Fibroblast of skin of back (primary cell): ENCODE measurements at places on chromosomes 5 and 9.
A peak's percentile ranks its signal among the peaks of the same experiment; 100 is the strongest.

- no peak for DNase-seq
Measured at GRCh38 chr5:77832938-77833337, 56.8 kb upstream of the TBCA start.

DNA sequence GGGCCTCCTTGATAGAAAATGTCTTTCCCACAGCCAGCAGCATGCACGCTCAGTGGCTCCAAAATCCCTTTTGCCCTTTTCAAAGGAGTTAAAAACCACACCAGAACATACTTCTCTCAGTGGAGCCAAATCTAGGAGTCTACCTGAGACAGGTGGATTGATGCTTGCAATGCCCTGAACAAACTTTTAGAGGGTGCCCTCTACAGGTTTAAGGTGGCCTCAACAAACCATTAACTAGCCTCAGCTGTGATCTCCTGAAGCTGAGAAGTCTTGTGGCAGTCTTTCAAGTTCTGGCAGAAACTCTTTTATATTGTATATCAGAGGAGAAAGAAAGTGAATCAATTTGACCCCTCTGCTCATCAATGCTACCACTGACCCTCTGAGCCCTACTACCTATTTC, 125.4 kb downstream of the MED27 start:
- DNase-seq, result no peak

DNA sequence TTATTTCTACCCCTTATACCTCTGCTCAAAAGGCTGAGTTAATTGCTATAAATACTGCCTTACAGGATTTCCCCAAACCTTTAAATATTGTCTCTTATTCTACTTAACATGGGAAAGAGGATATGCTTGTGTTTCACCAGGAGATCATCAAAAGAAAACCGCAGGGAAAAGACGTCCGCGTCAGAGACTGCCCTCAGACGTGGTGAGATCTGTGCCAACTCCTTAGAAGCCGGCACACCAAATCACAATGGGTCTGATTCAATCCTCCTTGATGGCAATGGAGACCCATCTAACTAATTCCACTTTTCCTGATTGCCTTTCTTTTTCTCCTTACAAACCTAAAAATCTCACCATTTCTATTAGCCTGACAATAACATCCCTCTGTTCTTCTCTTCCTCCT, 55.0 kb downstream of the SH3PXD2B start:
- DNase-seq, result no peak

DNA sequence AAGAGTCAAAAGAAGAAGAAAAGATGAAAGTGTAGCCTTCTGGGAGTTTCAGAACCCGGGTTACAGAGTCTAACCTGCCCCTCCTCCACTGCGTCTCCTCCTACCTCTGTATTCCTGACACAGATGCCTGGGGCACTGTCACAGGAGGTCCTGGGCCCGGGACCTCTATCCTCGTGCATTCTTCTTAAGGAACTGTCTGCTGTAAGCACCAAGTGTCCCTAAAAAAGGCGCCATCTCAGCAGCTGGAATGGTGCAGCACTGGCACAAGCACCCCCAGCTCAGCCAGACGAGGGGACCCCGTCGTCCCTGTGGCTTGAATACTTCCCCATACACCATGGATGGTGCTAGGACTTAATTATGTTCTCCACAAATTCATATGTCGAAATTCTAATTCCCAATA, 35.8 kb upstream of the MVB12B start:
- DNase-seq, result no peak

GRCh38 chr5:44914221-44914620, 105.5 kb downstream of the MRPS30 start:
- DNase-seq, result no peak

DNA sequence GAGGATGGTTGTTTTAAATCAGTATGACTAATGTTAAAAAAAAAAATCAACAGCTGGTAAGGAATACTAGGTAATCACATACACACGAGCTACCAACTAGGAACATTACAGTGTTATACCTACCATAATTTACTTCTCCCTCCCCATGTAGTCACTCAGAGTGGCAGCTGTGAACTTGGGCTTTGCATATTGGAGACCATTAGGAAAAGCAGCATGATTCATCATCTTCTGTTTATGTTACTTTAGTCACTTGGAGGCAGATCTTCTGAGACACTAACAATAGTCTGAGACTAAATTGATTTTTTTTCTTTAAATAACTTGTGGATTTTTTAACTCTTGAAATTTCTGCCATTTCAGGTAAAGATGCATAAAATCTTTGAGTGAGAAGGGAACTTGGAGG, 141.5 kb upstream of the NR4A3 start:
- peak; percentile 81 for DNase-seq

DNA sequence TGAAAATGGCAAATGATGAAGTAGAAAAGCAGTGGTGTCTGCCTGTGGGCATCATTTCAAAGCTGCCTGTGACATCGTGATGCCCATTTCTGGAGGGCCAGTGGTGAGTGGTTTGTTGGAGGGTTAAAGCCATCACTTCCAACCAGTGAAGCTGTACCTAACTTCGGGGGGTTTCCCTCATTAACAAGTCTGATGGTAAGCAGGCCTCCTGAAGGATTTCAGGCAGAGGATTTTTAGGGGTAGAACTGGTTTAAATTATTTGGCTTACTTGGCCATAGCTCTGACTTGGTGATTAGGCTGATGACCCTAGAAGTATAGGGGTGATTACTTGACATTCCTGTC, 10.7 kb downstream of the TNFAIP8 start:
- no peak for DNase-seq

DNA sequence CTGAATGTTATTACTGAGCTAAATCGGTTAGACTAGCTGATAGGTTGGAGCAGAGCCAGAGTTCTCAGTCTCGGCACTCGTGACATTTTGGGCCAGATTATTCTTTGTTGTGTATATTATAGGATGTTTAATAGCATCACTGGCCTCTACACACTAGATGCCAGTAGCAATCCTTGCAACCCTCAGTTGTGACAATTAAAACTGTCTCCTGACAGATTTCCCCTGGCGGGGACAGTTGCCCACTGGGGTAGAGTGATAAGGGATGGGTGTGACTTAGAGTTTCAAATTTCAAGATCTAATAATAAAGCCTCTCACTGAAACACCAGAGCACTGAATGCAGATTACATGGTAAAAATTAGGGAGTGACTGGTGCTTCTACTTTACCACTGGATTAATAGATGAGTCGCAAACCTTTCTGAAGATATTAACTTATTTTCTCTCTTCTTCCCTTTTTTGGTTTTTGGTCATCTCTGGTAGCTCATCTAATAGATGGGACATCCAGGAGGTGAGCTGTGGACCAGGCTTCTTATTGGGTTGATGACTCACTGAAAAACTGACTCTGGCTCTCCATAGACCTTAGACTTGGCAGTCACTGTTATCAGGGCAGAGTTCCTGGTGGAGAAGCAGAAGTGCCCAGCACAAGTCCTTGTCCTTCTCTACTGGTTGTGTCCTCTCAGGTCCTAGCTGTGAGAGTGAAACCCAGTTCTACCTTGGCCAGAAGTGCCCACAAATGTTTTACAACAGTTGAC, 150.3 kb downstream of the UNC13B start:
- DNase-seq, result no peak

DNA sequence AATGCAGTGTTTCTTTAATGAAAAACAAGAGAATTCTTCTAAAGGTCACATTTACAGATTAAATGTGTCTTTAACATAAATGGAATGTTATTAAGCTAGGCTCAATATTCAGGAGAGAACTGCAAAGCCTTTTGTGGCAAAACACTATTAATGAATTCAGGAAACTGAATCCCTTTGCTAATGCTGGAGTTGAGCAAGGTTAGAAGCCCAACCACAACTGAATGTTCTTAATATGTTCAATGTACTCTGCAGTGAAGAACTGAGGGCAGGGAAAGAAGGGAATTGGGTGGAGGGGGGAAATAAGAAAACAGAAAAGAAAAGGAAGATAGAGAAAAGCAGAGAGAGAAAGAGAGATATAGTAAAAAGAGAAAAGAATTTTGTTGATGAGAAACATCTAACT, 276.7 kb upstream of the TMEM161B start:
- DNase-seq, result no peak

GRCh38 chr9:87381050-87381711, 116.5 kb upstream of the DAPK1 start:
- peak; percentile 91 for DNase-seq

DNA sequence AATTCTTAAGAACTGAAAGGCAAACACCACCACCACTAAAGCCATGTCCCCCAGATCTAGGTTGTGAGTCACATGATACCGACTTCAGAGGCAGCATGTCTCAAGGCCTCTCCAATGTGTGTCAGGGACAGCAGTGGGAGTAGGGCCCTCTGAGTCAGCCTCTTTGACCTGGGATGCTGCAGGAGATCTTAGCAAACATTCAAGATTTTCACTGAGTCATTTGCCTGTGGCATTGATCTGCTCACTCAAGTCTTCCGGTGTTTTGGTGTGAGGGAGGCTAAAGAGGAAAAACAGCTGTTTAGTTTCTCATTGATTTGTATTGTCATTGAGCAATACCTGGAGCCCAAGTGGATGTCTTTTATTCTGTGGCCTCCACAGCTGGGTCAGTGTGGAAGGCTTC, 36.1 kb downstream of the TMC1 start:
- DNase-seq, result peak; percentile 91

- DNase-seq, result no peak
Measured at GRCh38 chr5:94545870-94546625, 72.4 kb downstream of the KIAA0825 start.

DNA sequence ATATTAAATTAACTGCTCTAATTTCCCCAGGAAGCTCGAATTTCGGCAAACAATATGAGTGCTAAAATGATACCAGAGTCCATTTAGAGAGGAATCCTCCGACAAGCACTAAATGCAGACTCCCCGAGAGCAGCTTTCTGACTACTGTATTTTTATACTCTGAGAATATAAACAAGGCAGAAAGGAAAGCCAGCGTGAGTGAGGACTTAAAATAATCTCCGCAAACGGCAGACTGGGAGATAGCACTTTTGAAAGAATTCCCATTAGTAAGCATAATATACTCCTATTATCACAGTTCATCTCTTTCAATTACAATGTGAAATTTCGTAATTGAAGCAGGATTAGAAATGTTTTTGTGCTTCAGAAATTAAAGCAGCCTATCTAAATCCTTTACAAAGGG, 269.4 kb upstream of the PANK3 start:
- DNase-seq, result no peak

GRCh38 chr5:139593716-139594319, 32.7 kb downstream of the UBE2D2 start:
- DNase-seq, result peak; percentile 71

DNA sequence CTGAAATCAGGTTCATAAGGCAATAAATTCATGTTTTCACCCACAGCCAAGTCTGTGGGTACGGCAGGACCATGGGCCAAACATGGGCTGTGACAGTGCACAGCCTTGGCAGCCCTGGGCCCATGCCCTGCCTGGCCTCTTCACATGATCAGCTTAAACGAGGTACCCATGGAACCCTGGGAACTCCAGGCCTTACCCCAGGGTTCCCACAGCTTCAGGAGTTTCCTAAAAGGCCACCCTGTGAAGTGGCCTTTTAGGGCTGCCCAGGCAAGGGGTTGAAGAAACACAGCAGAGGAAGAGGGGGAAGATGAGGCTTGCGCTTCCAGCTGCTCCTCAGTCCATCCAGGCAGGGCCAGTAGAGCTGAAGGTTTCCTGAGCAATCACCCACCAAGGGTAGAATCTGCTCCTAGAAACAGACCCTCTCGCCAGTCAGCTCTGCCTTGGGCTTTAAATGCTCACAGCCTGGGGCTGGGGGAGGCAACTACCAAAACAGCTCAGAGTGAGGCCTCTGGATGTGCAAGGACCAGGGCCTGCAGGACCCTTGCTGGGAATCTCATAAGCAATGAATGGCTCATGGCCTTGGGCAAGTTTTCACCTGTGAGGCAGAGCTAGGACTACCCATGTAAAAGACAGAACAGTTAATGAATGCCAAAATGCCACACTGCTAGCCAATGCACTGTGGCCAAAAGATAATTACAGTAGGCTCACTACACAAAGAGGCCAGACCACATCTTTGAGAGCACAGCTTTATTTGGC, 79.3 kb upstream of the LRRTM2 start:
- no peak for DNase-seq

- DNase-seq, result no peak
Measured at GRCh38 chr5:103336941-103337340, 78.4 kb downstream of the MACIR start.

DNA sequence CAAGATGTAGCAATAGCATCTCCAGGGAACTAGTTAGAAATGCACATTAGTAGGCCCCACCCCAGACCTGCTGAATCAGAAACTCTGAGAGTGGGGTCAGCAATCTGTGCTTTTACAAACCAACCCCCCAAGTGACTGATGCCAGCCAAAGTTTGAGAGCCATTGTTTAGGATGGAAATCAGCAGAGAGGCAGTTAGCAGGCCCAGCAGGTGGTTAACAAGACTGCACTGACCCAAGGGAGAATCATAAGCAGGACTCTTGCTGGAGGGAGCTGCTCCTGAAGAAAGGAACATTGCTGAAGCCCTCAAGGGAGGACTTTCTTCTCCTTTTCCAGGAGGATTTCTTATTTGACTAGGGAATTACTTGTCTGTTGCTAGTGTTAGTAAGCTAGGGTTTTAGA, 74.2 kb upstream of the SLC12A2 start:
- DNase-seq, result no peak

DNA sequence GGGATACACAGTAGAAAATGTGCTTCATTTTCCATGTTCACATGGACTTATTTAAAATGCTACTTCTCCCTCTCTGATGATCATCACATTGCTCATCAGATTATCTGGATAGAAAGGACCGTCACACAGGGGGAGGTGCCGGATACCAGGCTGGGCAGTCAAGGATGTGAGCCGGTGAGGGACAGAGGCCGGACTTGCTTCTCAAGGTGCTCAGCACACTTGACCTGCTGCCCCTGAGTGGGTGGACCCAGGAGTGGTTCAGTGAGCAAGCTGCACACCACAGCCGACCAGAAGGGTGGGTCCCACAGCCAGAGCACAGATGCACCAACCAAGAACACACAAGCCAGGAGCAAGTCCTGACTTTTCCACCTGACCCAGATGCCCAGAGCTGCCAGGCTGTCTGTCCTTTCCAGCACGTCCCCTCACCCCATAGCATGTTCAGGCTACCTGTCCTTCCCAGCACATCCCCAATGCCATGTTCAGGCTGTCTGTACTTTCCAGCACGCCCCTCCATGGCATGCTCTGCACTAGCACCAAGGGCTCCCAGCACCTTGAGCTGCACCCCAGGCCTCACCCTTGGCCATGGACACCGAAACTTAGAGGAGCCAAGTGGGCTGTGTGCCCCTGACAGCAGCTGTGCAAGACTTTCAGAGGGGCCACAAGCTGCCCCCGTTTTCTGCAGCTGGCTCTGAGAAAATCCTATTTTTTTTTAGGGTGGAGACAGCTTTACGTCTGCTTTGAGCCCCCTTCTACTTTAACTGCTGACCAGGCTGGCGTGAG, 77.8 kb downstream of the SECISBP2 start:
- no peak for DNase-seq
